Smooth muscle cell of the brain vasculature (primary cell): ENCODE measurements at places on chromosomes 16 and 17.

DNA sequence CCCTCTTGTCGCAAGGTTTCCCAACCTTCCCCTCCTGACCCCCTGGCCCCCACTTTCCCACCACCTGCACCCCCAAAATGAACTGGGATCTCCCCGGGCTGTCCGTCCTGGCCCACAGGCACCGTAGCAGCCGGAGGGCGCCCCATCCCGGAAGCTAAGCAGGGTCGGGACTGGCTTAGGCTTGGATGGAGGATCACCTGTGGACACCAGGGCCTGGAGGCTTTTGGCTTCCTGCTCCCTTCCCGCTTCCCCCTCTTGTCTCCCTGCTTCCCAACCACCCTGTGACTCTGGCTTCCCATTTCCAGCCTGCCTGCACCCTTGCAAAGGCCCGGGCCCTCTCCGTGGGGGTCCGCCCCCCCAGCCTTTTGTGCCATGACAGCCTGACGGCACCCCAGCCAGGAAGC, 2291.3 kb downstream of the TP53TG3F start:
- no peak for DNase-seq

DNA sequence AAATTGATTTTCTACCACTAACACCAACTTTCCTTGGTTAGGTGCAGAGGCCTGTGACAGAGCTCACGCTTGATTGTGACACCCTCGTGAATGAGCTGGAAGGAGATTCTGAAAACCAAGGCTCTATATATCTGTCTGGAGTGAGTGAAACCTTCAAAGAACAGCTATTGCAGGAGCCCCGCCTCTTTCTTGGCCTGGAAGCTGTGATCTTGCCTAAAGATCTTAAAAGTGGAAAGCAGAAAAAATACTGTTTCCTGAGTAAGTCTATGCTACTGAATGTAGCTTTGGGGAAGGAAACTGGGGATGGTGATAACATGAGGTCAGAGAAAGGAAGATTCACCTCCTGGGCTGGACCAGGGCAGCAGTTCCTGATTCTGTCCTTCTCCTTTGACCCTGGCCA, 38.3 kb downstream of the REXO5 start:
- no peak for DNase-seq

DNA sequence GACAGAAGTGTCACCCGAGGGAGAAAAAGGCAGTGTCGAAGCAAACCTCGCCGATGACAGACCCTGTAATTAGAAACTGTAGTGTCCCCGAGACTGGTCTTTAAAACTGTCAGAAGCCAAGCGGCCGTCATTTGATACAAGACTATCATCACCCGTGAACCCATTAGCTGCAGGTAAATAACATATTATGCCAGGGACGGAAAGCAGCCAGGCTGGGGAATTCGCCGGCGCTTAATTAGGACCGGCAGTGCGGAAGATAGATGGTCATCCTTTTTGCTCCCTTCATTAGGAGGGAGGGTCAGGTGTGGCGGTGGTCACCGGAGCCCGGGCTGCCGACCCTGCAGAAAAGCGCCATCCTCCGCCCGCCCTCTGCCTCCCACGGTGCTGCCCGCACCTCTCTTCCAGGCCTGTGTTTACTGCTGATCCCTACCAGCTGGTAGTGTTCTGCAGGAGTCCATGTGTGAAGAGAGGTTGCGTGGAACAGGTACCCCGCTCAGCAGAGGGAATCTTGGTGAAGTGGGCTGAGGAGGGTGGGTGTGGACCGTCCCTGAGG, 109.4 kb upstream of the GSE1 start:
- no peak for DNase-seq

GRCh38 chr17:7081341-7082062, 1.5 kb upstream of the CLEC10A start:
- DNase-seq = no peak

GRCh38 chr17:20009302-20010098, at the start of gene SPECC1:
Gene SPECC1 (plus strand): TSS chr17:20009359. CDS start chr17:20096652, 87,293 bp downstream.
- DNase-seq = no peak

DNA sequence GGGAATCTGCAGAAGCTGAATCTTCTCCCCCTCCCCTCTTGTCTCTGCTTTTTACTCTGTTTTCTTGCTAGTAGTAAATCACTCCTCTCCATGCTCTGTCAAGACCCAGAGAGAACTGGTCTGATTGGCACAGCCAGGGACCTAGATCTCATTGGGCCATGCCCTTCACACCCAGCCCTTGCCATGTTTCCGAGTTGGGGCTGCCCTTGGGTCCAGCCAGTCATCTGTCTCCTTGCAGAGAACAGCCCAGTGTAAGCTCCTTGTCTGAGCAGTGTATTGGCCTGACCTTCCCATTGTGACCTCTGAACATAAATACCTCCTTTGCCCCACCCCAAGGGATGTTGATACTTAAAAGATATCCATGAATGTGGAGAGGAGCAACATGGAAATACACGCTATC, 3.9 kb downstream of the MMP15 start:
- no peak for DNase-seq

DNA sequence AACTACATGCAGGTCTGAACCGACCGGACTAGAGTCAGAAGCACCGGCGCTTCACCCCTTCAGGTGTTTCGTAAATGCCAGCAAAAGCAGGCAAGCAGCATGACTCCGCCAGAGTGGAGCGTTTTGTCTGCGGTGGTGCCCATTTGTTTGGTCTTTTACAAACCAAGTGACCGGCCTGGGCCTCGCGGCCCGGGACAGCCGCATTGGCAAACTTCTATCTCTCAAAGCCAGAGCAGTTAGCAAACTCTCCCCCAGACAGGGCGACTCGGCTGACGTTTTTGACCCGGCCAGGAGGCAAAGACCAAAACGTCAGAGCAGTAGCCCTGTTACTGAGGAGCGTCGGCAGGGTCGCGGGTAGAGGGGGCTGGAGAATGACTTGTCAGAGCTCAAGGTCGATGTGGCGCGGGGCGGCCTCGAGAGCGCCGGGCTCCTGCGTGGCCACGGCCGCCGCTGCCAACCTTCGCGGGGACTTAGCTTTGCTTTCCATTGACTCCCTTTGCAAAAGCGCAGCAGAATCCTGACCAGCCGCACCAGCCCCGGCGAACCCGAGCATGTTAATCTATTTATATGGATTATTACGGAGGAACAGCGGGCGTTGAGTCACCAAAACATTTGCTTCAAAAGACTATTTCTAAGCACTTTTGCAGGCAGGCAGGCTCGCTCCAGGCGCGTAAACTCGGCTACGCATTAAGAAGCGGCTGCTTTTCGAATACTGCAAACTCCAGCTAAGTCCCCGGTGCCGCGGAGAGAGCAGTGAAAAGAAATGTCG, 763 bp upstream of the SOX9 start:
- no peak for DNase-seq

DNA sequence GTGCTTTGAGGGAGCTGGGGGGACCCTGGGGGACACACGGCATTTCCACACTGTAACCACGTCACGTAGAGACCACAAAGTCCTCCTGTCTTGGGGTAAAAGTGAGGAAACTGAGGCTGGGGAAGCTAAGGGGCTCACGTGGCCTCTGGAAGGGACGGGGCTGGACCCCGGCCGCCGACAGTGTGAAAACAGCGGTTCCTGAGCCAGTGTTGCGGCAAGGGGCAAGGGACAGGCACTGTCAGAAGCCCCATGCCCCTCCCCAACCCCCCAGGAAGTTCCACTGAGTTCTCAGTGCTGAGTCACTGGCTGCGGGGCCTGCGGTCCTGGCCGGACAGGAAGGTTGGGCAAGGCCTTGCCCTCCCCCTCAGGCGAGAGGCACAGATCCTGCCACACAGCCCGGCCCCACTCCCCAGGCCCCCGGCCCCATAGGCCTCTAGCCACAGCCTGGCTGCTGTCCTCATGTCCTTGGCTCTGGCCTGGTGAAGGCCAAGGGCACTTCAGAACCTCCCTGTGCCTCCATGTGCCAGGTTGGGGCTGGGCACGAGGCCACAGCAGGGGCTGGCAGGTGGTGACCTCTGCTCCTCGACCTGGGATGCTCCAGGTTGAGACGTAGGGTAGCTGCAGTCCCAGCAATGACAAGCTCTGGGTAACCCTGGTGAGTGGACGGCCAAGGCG, 5.0 kb upstream of the CCDC57 start:
- no peak for DNase-seq

DNA sequence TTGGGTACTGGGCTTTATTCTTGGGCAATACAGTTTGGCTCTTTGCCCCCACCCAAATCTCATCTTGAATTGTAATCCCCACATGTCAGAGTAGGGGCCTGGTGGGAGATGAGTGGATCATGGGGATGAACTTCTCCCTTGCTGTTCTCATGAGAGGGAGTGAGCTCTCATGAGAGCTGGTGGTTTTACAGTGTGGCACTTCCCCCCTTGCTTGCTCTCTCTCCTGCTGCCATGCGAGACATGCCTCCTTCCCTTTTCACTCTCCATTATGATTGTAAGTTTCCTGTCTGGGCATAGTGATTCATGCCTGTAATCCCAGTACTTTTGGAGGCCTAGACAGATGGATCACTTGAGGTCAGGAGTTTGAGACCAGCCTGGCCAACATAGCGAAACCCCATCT, 18.1 kb upstream of the CNEP1R1 start:
- DNase-seq = no peak
